ENCODE measurements at places on chromosomes 16 and 17. TPM values are rescaled to one million over a fixed set of nuclear protein-coding genes. Genes with fewer than 3 reads are reported as not detected.
A peak's percentile ranks its signal among the peaks of the same experiment; 100 is the strongest.

BRIP1 gene
- 17.4 TPM for total RNA-seq

HBZ gene
- total RNA-seq, result not detected

KRTAP17-1 gene
- not detected for total RNA-seq

C17orf50 gene
- not detected for total RNA-seq

GRCh38 chr16:59058250-59058649 is 324.1 kb upstream of the GOT2 start:
- DNase-seq, result no peak

PRR35 gene
- total RNA-seq, result not detected

UTP4 gene
- 50.6 TPM for total RNA-seq

DNA sequence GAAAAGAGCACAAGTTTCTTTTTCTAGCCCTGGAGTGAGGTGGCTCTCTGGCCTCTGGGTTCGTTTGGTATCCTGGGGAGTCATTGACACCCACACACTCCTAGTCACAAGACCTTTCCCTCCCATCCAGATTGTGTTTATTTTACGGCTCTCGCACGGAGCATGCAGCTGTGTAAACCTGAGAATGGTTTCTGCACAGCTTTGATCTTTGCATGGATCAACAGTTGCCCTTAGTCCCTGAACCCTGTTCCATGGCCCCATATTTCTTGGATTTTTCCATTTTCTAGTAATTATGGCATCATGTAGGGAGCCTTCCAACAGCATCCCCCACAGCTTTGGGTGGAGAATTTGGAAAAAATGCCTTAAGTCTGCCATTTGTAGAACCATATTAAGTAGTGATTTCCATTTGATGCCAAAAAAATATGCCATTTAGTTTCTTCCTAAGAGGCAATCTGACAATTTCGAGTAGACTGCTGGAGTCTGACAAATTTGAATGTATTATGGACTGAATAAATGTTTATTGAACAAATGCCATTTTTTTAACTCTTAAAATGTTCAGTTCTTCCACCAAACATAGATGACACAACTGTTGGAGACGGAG is 197.7 kb downstream of the WWOX start:
- DNase-seq, result no peak

GRCh38 chr17:30557916-30558685 is 80.9 kb downstream of the GOSR1 start:
- DNase-seq, result no peak

- DNase-seq, result no peak
These were observed at the start of gene CCDC92B for GRCh38 chr17:2749058-2749783. Gene CCDC92B, minus strand, starts transcription at chr17:2749652. Its CDS starts 14,507 bp downstream, at chr17:2735145.

DNA sequence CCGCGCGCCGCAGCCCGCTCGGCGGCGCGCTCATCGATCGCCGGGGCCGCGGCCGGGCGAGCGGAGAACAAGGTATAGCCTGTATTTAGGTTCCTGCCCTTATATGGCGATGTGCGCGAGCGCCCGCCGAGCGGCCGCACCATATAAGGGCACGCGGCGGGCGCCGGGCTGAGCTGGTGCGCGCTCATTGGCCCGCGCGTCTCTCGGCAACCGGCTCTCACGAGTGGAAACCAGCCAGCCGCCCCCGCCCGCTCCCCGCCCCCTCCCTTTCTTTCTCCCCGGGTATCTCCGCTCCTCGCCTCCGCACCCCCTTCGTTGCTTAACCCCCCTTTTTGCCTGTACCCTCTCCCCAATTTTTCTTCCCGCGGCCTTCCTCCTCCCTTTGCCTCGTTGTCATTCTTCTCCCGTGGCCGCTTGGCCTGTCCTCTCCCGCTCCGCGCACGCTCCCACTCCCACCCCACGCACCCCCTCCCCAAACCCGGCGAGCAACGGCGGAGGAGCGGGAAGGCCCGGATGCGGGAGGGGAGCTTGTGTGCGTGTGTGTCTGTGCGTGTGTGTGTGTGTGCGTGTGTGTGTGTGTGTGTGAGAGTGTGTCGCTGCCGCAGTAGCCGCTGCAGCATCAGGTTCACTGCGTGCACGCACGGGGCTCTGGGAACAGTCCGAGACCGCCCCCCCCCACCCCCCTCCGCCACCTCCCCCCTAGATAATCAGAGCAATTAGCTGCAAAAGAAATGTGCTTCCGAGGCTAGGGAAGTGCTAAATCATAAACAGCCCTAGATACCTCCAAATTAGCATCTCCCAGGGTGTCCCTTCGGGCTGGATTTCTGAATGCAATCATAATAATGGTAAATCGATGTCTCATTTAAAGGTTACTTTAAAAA is 13.5 kb upstream of the CBX8 start:
- DNase-seq, result no peak

GRCh38 chr16:23074423-23074822 is 74.8 kb downstream of the USP31 start:
- DNase-seq, result no peak

DNA sequence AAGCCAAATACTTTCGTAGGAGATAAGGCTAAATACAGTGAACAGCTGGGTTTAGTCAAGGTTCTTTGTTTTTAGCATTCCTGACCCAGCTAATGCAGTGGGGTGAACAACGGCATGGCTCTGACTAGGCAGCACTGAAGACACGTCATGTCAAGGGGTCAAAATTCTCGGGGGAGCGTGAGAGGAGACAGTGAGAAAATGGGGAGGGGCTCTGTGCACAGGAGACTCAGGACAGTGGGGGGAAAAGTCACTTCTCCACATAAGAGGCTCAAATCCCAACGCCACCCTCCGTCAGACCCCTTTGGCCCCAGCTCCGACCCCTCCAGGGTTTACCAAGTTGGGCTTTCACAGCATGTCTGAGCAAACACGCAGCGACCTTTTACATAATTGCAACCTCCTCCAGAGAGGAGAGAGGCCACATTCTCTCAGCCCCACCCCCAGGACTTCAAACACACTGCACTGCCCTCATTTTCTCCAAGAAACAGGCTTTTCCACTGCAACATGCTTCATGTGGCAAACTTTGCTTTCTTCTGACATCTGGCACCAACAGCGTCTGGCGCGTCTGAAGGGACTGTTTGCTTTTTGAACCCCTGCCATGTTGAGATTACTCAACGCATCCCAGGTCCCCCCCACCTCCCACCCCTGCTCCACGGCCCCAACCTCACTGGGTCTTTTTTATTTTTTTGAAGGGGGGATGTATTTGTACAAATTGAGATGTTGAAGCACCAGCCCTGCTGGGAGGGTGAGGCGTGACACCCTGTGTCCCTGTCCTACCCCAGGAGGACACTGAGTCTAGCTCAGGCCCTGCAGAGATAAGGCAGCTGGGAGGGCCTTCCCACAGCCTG is 30.0 kb downstream of the AXIN2 start:
- DNase-seq, result no peak

GRCh38 chr17:30153463-30153862 is 36.8 kb downstream of the NSRP1 start:
- DNase-seq, result no peak

- DNase-seq, result peak; percentile 39
These were observed 1.3 kb downstream of the NETO2 start for GRCh38 chr16:47142486-47142820.
